Stimulated activated CD4-positive, alpha-beta T cell treated with anti-CD3 and anti-CD28 coated beads, TNF-alpha, amount 100 ng/mL, for 24 hours (primary cell): ENCODE measurements at places on chromosomes 2 and 18.

GRCh38 chr2:168146892-168147810, 100.2 kb downstream of the STK39 start:
- no peak for DNase-seq

GRCh38 chr2:239216614-239217273, 184.1 kb downstream of the HDAC4 start:
- no peak for DNase-seq

- DNase-seq = no peak
These were observed 229.7 kb downstream of the ANKRD36B start for GRCh38 chr2:97359861-97360584.

DNA sequence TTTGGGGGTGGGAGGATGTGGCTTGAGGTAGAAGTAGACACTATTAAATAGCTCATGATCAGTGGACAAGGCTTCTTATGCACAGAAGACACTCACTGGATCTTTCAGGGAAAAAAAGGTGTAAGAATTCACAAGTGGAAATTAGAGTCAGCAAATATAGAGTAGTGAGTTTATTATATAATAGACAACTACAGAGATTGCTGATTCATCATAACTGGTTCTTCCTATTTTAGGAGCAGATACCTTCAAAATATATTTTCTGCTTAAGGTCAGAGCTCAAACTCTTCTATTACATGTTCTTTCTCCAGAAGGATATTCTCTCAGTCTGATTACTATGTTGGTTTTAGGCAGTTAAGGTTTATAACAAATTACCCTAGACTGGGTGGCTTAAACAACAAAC, 646.9 kb upstream of the CDH7 start:
- DNase-seq = no peak

GRCh38 chr2:82656420-82656819, 1802.7 kb downstream of the SUCLG1 start:
- no peak for DNase-seq

DNA sequence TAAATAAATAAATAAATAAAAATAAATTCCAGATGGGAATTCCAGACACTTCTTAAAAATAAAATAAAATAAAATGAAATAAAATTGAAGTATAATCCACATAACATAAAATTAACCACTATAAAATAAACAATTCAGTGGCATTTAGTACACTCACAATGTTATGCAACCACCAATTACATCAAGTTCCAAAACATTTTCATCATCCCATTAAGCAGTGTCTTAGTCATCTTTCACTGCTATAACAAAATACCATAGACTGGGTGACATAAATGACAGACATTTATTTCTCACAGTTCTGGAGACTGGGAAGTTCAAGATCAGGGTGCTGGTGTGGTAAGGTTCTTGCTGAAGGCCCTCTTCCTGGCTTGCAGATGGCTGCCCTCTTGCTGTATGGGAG, 22.6 kb upstream of the PROKR1 start:
- DNase-seq = no peak

- DNase-seq = no peak
These were observed 201.0 kb upstream of the SP5 start for GRCh38 chr2:170514140-170514539.

DNA sequence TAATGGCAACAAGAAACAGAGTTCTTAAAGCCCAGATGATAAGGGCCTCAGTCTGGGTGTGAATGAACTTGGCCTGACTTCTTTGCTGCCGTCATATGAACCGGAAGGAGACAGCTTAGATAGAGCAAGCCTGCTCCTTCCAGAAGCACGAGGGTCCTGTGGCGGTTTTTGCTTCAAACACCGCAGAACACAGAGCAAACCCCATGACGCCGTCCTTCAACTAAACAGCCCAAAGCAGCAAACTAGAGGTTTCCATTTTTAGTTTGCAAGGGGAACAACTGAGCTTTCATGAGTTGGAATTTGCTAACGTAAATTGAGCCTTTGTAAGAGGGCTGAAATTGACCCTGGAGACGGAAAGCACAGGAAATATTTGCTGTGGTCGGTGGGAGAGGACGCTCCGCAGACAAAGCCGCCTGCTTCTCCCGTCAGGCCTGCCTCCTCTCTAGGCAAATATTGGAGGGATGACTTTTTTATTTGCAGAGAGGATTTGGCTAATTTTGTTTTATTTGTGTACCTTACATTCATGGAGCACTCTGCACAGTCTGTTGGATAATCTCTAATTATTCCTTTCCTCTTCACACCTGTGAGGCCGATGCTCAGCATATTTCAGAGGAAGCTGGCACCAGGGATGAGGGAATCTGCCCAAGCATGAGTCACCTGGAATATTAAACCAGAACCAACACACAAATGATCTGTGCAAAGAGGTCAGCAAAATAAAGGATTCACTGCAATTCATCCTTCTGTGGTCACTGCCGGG, 134.0 kb upstream of the NCK2 start:
- no peak for DNase-seq

GRCh38 chr2:75087736-75088135, 111.6 kb downstream of the TACR1 start:
- no peak for DNase-seq

- DNase-seq = no peak
These were observed 68.9 kb upstream of the EFEMP1 start for GRCh38 chr2:55992455-55992854.

- DNase-seq = no peak
These were observed 56.3 kb upstream of the SPOPL start for GRCh38 chr2:138445227-138445626.

- no peak for DNase-seq
These were observed 235.1 kb upstream of the ZNF804A start for GRCh38 chr2:184363213-184363612.

GRCh38 chr2:11483806-11484617, 18.1 kb upstream of the E2F6 start:
- no peak for DNase-seq

- no peak for DNase-seq
These were observed 32.6 kb downstream of the ANKMY1 start for GRCh38 chr2:240524963-240525718.

DNA sequence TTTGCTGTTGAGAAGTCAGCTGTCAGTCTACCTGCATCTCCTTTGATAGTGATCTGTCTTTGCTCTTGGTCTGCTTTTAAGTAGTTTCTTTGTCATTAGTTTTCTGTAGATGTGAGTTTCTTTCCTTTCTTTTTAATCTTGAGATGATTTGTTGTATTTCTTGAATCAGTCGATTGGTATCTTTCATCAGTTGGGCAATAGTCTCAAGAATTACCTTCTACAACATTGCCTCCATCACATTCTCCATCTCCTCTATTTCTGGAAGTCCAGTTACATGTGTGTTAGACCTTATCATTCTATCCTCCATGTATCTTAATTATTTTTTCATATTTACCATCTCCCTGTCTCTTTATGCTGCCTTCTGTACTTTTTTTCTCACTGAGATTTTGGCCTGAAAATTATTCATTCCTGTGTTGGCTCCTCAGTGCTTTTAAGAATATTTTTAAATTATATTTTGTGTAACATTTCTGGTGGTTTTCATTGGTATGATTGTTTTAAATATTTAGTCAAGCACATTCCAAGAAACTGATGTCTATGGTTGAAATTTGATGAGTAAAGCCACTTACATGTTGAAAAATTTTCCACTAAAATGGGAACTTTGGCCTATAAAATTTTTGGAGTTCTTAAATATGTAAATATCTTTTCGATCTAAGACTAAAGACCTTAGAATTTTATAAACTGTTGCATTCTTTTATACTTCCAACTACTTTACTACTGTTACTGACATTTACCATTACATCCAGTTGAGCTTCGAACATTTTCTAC, 239.5 kb upstream of the MGAT5 start:
- no peak for DNase-seq

DNA sequence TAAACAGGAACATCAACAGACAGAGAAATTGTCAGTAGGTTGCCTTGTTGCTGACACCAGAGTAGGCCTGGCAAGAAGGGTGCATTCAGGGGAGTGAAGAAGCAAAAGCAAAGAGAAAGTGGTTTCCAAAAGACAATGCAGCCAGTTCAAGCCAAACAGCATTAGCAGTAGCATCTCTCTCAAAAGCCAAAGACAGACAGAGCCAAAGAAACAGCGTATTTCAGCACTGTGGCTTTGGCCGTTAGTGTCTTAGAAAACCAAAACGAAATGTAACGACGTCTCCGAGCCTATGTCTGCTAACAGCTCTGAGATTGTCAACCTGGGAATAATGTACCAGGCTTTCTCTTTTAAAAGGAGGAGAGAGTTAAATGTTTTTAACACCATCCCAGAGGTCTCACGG, 178.6 kb downstream of the NRP2 start:
- no peak for DNase-seq
